ENCODE measurements at places on chromosomes 2 and 18. TPM values are rescaled to one million over a fixed set of nuclear protein-coding genes. Genes with fewer than 3 reads are reported as not detected.

Gene MYCN
- total RNA-seq = 1.4 TPM

Gene CNDP2
- total RNA-seq = 389 TPM

Gene CLEC4F
- 0.17 TPM for total RNA-seq

Gene TTC27
- 10.4 TPM for total RNA-seq

Gene APOB
- 14.8 TPM for total RNA-seq

Gene SMCHD1
- 38.3 TPM for total RNA-seq

Gene SKA1
- total RNA-seq = 0.55 TPM

Gene SLC9A4
- 19.9 TPM for total RNA-seq

Gene ABCB11
- total RNA-seq = 0.23 TPM

Gene SLC30A3
- not detected for total RNA-seq

Gene SERPINB4
- total RNA-seq = not detected

Gene RAB27B
- 16.6 TPM for total RNA-seq

Gene ICA1L
- 8.9 TPM for total RNA-seq

Gene PDE1A
- 27.8 TPM for total RNA-seq

Gene MSTN
- 0.23 TPM for total RNA-seq

Gene ADGRF3
- 0.35 TPM for total RNA-seq
